Left lung (tissue), 14 donors: ENCODE measurements at places on chromosomes 1 and 21. TPM values are rescaled to one million over a fixed set of nuclear protein-coding genes. Genes with fewer than 3 reads are reported as not detected.
A peak's percentile ranks its signal among the peaks of the same experiment; 100 is the strongest.

DNA sequence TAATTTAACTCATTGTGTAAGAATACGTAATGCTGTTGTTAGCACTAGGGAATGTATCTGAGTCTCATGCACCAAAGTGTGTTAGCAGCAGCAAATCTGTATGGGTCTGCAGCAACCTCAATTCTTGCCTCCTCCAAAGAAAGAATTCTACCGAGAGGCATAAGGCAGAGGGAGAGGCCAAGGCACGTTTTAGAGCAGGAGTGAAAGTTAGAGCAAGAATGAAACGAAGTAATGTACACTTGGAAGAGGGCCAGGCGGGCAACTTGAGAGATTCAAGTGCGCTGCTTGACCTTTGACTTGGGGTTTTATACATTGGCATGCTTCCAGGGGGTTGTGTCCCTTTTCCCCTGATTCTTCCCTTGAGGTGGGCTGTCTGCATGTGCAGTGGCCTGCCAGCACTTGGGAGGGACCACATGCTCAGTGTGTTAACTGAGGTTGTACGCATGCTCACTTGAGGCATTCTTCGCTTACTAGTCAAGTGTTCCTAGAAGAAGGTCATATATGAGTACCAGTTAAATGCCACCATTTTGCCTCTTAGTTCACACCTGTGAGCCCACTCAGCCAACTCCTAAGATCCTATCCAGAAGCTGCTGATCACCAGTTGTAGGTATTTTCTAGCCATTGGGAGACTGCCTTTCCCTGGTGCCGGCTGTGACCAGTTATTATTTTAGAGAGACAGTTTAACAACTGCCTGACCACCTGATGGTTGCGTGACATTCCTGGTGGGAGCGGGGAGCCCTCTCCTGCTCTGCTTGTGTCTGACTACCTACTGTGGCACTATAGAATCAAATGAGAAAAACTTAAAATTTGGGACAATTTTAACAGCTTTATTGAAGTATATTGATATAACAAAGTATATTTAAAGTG, 2.7 kb upstream of the CNN3 start:
- H3K36me3 ChIP-seq: no peaks in the 10 kb centered on the region
- H3K4me1 ChIP-seq: peaks cover 14% of the 10 kb centered on the region
- H3K27me3 ChIP-seq: no peaks in the 10 kb centered on the region

DNA sequence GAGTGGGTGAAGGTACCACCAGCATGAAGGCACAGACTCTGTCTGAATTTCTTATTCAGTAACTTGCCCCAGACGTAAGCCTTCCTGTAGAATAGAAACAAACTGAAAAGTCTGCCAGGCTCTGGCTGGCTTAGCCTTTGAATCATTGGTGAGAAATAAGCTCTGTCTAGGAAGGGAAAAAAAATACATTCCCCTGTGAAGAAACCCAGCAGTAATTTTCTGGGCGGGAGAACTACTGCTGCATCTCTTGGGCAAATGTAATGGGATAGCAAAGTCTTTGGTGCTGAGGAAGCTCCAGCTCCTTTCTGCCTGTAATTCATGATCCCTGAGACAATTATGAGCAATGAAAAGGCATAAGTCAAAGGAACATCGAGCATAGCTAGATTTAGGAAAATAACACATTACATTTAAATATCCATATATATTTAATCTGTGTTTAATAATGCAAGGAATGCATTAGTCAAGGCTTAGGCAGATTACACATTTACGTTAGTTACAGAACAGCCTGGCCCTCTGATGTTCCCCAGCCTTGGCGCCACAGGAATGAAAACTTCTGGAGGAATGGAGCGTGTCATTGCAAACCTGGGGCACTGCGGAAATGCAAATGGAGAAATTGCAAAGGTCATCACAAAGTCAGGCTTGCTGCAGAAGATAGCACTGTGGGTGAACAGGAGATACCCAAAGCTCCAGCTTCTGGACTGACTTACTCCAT, 216.3 kb upstream of the CAMK1G start:
- no peak overlapping the region for H3K4me3 ChIP-seq
- H3K36me3 ChIP-seq: no peaks in the 10 kb centered on the region
- no peaks in the 10 kb centered on the region for H3K27me3 ChIP-seq
- no peak overlapping the region for H3K27ac ChIP-seq
- DNase-seq: no peak

DNA sequence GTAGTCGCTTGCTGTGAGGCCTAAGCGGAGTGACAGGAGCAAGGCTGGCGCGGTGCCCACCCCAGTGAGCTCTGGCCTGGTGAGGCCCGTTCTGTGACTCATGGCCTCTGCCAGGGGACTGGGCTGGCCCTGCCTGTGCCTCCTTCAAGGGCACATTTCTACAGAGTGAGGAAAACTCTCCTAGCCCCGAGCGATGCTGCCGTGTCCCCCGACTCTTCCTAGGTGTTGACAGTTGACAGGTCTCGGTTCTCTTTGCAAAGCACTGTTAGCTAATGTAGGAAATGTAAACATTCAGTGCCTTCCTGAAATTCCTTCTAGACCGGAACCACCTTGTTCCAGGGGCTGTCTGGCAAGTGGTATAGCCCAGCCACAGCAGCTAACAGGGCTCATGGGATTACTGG, 43.9 kb downstream of the ABCG1 start:
- no peaks in the 10 kb centered on the region for H3K27me3 ChIP-seq
- peak; percentile 75 for DNase-seq
- no peaks in the 10 kb centered on the region for H3K36me3 ChIP-seq
- no peak overlapping the region for H3K4me3 ChIP-seq

HHAT gene
- 8.6 TPM for total RNA-seq

JAM2 gene
- total RNA-seq: 14.1 TPM
